D721Med (cell line): ENCODE measurements at places on chromosomes 3 and 15.

- DNase-seq, result no peak
These were observed 505.9 kb upstream of the CFAP20DC start for GRCh38 chr3:59555593-59556315.

GRCh38 chr15:51496246-51496645 is 126.3 kb downstream of the DMXL2 start:
- DNase-seq, result no peak

DNA sequence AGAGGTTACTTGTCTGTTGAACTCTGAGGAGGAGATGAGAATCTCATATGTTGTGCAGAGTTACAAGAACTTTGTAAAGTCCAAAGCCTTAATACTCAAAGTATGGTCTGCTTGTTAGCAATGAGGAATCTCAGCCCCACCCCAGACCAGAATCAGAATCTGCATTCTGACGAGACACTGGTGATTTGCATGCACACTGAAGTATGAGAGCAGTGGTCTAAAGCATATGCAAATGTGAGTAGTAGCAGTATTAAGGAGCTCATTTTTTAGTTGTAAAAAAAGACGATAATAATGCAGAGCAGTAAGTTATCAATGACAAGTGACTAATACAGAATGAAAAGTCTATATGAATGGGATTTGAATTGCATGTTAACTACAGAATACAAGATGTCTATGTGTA is 327.7 kb downstream of the RYR3 start:
- DNase-seq, result no peak

GRCh38 chr15:71202712-71203111 is 87.4 kb downstream of the THSD4 start:
- DNase-seq, result no peak

- no peak for DNase-seq
These were observed 728.1 kb downstream of the OTOL1 start for GRCh38 chr3:162224746-162225145.

DNA sequence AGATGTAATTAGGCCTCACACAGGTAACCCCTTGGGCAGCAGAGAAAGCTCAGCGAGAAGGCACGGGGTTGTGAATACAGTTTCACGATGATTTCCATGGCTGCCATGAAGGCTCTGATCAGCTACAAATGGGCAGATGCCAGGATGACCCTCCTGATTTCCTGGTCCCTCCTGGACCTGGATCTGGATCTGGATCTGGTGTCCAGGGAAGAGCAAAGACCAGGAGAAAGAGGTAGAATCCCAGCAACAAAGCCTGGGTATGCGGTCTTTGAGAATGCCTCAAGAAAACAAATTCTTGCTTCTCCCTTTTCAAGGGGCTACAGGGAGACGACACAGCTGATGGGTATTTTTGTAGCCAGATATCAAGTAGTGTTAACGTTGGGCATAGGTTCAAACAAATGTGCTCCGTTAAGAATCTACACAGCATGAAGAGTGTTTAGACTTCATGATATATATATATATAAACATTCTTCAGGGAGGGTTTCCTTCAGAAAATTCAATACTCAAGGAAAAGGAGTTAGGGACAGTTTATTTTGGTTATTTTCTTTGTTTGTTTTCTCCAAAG is 175.6 kb downstream of the RORA start:
- no peak for DNase-seq

DNA sequence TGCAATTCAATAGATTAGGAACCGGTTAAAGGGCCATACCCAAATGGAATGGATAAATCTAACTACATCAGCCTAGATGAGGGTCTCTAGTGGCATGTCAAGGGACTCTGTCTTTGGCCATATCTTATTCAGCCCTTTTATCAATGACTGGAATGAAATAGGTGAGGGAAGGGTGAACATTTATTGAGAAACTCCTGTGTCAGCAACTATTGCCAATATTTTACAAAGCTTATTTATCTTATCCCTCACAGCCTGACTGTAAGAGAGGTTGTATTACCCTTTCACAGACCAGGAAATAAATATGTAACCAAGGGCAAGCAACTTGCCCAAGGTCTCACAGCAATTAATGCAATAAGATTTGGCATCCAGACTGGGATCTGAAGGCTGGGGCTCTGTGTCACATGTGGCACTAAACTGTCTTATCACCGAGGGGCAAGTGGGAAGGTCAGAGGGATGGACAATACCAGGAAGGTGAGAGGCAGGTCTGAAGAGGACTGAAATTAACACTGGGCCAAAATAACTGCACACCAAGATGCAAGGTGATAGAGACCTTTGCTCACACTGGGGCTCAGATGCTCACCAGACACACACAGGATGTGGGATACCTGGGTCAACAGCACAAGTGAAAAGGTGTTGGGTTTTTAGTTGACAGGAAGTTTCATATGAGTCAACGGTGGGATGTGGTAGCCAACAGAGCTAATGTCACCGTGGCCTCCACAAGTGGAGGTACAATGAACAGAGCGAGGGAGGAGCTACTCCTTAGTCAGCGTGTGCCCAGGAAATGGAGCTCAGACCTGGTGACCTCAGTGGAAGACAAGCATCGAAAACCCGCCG is 261.3 kb downstream of the RPLP1 start:
- DNase-seq, result no peak

- no peak for DNase-seq
These were observed 127.1 kb downstream of the KLF13 start for GRCh38 chr15:31453558-31454318.
